ENCODE measurements at places on chromosomes 12 and 14. TPM values are rescaled to one million over a fixed set of nuclear protein-coding genes. Genes with fewer than 3 reads are reported as not detected.
A peak's percentile ranks its signal among the peaks of the same experiment; 100 is the strongest.

- no peaks in the 10 kb centered on the region for H3K36me3 ChIP-seq
- no peaks in the 10 kb centered on the region for H3K4me1 ChIP-seq
- H3K4me3 ChIP-seq: no peak overlapping the region
Observed at GRCh38 chr14:59004012-59004411, 184.5 kb upstream of the DAAM1 start.

GRCh38 chr14:73944432-73945158 lies 5.3 kb downstream of the FAM161B start:
- no peak for DNase-seq
- H3K4me3 ChIP-seq: no peak overlapping the region
- H3K27me3 ChIP-seq: no peaks in the 10 kb centered on the region
- peak overlapping the region; percentile 45 for H3K27ac ChIP-seq
- H3K4me1 ChIP-seq: no peaks in the 10 kb centered on the region

NEMF gene
- total RNA-seq: 98.7 TPM

DNA sequence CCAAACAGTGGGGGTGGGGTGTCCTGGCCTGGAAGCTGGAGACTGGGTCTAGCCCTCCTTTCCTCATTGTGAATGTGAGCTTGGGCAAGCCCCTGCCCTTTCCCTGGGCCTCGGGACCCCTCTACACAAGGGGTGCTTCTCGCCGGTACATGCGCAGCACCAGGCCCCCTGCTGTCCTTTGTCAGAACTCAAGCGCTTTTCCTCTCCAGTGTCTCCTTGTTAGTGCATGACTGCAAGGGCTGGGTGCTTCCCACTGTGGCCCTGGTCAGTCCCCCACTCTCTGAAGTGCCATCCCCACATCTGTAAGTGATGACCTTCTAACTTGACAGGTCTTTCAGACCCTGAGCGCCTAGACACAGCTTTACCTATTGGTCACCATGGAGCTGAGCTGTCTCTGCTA lies 44.2 kb downstream of the DEGS2 start:
- H3K27me3 ChIP-seq: no peaks in the 10 kb centered on the region
- no peak overlapping the region for H3K4me3 ChIP-seq
- H3K27ac ChIP-seq: no peak overlapping the region
- DNase-seq: no peak
- H3K4me1 ChIP-seq: no peaks in the 10 kb centered on the region

GRCh38 chr12:132284071-132284826 lies 45.1 kb downstream of the GALNT9 start:
- H3K4me3 ChIP-seq: no peak overlapping the region
- H3K36me3 ChIP-seq: no peaks in the 10 kb centered on the region
- no peaks in the 10 kb centered on the region for H3K27me3 ChIP-seq
- peaks cover 14% of the 10 kb centered on the region for H3K4me1 ChIP-seq

GRCh38 chr12:57462251-57462911 lies 2.8 kb downstream of the GLI1 start:
- H3K4me1 ChIP-seq: peaks cover 23% of the 10 kb centered on the region
- peak overlapping the region; percentile 68 for H3K4me3 ChIP-seq
- H3K36me3 ChIP-seq: no peaks in the 10 kb centered on the region
- peak overlapping the region; percentile 90 for H3K27ac ChIP-seq

FOXG1 gene
- 5.5 TPM for total RNA-seq

AMDHD1 gene
- 2.0 TPM for total RNA-seq

- no peak for DNase-seq
- no peak overlapping the region for H3K4me3 ChIP-seq
- no peaks in the 10 kb centered on the region for H3K36me3 ChIP-seq
- peak overlapping the region; percentile 79 for H3K27ac ChIP-seq
- H3K4me1 ChIP-seq: peaks cover 70% of the 10 kb centered on the region
Observed at GRCh38 chr14:68248481-68249255, 429.1 kb downstream of the RAD51B start.

M6PR gene
- 172 TPM for total RNA-seq

DNA sequence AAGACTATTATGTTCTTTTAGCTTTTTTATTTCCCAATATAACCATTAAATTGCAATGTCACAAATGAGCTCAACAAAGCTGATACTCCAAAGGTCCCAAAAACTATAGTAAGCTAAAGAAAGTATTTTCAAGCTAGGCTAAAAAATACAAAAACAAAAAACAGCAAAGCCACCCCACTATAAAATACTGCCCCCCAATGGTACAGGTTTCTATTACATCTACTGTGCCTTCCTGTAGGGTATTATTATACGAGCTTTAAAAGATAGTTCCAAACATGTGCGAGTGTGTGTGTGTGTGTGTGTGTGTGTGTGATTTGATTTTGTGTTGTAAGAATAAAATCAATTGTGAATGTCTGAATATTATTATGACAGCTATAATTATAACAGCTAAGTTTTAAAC lies 1.1 kb downstream of the IFNG start:
- H3K4me1 ChIP-seq: no peaks in the 10 kb centered on the region
- H3K27me3 ChIP-seq: no peaks in the 10 kb centered on the region
- DNase-seq: no peak
- no peak overlapping the region for H3K4me3 ChIP-seq

- H3K4me3 ChIP-seq: no peak overlapping the region
- H3K27me3 ChIP-seq: no peaks in the 10 kb centered on the region
- no peak overlapping the region for H3K27ac ChIP-seq
- no peaks in the 10 kb centered on the region for H3K36me3 ChIP-seq
- H3K4me1 ChIP-seq: no peaks in the 10 kb centered on the region
Observed at GRCh38 chr12:132129007-132129406, 15.1 kb downstream of the DDX51 start.

LBHD2 gene
- 1.9 TPM for total RNA-seq

- H3K36me3 ChIP-seq: no peaks in the 10 kb centered on the region
- H3K27ac ChIP-seq: no peak overlapping the region
- no peak for DNase-seq
Observed at GRCh38 chr12:92847368-92847767, 81.7 kb downstream of the EEA1 start.

DNA sequence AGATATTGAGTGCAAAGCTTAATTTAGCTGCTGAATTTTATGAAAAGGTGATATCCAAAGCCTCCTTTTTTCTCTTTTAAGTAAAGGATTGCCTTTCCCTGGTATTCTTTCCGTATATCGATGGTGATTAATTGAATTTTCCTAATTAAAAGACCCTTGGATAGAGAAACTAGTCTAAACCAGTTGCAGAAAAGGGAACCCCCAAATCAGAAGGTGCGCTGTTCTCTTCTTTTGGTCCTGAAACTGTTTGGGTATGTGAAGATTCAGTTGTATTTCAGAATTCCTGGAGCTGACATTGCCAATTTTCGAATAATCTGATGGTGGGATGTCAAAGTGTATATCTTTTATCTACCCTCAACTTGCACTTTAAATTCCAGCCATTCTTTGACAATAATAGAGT lies 1.9 kb downstream of the GPHN start:
- peak overlapping the region; percentile 95 for H3K27ac ChIP-seq
- H3K4me1 ChIP-seq: peaks cover 10% of the 10 kb centered on the region
- DNase-seq: no peak
- H3K36me3 ChIP-seq: no peaks in the 10 kb centered on the region
- H3K27me3 ChIP-seq: no peaks in the 10 kb centered on the region
- peak overlapping the region; percentile 88 for H3K4me3 ChIP-seq

DNA sequence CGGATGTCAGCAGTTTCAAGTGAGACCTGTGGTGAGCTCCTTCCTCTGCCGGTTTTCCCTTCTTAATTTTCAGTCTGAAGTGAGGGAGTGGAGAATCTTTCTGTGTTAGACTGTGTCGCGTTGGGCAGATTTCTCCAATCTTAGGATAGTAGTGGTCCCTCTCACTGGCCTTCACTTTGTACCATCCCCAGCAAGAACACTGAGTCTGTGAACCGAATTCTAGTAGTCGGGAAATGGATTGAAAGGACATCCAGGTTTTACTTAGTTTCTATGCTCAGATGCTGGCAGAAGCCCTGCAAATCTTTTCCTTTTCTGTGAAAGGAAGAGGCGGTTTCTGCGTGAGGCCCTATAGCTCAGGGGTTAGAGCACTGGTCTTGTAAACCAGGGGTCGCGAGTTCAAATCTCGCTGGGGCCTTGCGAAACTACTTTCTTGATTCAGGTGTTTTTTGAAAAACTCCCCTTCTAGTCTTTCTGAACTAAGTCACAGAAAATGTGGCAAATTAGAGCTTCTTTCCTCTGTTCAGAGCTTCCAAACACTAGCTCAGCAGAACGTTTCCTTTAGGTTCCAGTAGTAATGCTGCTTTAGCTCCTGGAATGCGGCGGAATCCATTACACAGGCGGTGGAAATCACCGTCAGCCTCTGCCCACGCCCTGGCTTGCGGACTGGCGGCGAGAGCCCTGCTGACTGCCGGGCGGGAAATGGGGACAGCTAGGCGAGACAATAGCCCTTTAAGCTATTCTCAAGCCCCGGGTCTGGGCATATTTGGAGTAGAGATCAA lies 2.8 kb upstream of the RNASE4 start:
- peak overlapping the region; percentile 86 for H3K4me3 ChIP-seq
- peaks cover 10% of the 10 kb centered on the region for H3K4me1 ChIP-seq
- no peaks in the 10 kb centered on the region for H3K27me3 ChIP-seq
- DNase-seq: peak; percentile 88
- no peaks in the 10 kb centered on the region for H3K36me3 ChIP-seq

SRSF5 gene
- total RNA-seq: 500 TPM

NPFF gene
- total RNA-seq: not detected

KCNH3 gene
- 8.3 TPM for total RNA-seq

DNA sequence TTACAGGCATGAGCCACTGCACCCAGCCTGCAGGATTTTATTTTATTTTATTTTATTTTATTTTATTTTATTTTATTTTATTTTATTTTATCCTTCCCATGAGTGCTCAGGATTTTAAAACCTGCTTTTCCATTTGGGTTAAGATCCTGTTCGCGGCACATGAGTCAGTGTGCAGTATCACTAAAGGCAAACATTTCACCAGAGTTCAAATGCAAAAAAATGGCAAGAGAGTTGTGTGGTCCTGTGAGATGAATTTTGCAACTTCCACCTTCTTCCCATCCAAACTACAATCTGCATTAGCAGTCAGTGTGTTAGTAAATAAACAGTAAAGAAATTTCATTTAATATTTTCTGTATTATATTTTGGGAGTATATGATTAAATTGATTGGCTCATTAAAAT lies 29.0 kb downstream of the MOAP1 start:
- H3K4me1 ChIP-seq: peaks cover 2% of the 10 kb centered on the region
- DNase-seq: no peak
- H3K4me3 ChIP-seq: no peak overlapping the region

- H3K4me3 ChIP-seq: no peak overlapping the region
- no peaks in the 10 kb centered on the region for H3K27me3 ChIP-seq
- H3K4me1 ChIP-seq: no peaks in the 10 kb centered on the region
- DNase-seq: no peak
- no peak overlapping the region for H3K27ac ChIP-seq
Observed at GRCh38 chr12:91413581-91414546, 231.2 kb upstream of the DCN start.

DNA sequence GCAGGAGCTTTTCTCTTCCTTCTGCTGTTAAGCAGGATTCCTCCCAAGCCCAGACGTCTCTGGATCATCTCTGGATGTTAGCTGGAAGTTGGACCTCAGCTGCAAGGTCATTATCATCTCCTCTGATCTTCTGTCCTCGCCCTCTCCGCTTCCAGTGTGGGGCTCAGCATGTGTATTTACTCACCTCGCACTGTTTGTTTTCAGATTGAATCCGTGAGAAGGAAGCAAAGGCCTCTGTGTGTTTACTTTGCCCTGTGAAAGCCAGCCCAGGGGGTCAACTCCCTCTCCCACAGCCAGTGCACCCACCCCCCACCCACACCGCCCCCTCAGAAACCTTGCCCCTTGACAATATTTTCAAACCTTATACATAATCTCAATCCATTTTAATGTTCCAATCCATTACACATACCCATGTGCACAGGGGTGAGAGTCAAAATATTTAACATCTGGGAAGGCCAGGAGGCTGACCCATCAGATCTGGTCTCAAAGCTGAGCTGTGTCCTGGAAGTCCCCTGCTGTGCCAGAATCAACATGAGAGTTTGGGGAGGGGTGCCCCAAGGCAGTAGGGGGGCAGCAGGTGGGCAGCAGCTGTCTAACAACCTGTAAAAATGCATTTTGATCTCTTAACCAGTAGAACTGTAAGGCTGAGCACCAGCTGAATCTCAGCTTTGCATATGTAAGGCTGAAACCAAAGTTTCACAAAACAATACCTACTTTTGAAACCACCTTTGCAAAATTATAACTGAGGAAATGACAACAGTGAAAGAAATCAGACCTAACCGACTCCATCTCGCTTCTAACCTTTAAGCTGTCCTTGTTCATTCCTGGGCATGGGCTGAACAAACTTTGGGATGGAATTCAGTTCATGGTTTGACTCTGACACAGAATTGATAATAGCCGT lies 157.9 kb downstream of the ZNF664 start:
- H3K36me3 ChIP-seq: no peaks in the 10 kb centered on the region
- H3K27ac ChIP-seq: no peak overlapping the region
- no peaks in the 10 kb centered on the region for H3K4me1 ChIP-seq

SARNP gene
- total RNA-seq: 88.3 TPM

GRCh38 chr14:21145437-21145836 lies 10.4 kb downstream of the OR5AU1 start:
- no peak overlapping the region for H3K4me3 ChIP-seq
- no peak for DNase-seq
- no peaks in the 10 kb centered on the region for H3K27me3 ChIP-seq
- H3K27ac ChIP-seq: no peak overlapping the region
- no peaks in the 10 kb centered on the region for H3K4me1 ChIP-seq

- H3K27me3 ChIP-seq: no peaks in the 10 kb centered on the region
- H3K27ac ChIP-seq: no peak overlapping the region
- no peaks in the 10 kb centered on the region for H3K36me3 ChIP-seq
- H3K4me1 ChIP-seq: no peaks in the 10 kb centered on the region
- no peak for DNase-seq
- H3K4me3 ChIP-seq: no peak overlapping the region
Observed at GRCh38 chr14:34489324-34489723, 27.3 kb upstream of the SPTSSA start.
